ENCODE measurements at places on chromosomes 6 and 20. TPM values are rescaled to one million over a fixed set of nuclear protein-coding genes. Genes with fewer than 3 reads are reported as not detected.

The SS18L1 gene
- total RNA-seq: 9.4 TPM

The HRH3 gene
- not detected for total RNA-seq

The GPR6 gene
- total RNA-seq: not detected

The WASF1 gene
- 10.0 TPM for total RNA-seq

The FRMD1 gene
- 0.08 TPM for total RNA-seq

The TGM2 gene
- total RNA-seq: 343 TPM

The AFG1L gene
- 2.4 TPM for total RNA-seq

The ZNF334 gene
- not detected for total RNA-seq

The GABRR1 gene
- total RNA-seq: not detected

The TGM3 gene
- not detected for total RNA-seq

The SCUBE3 gene
- total RNA-seq: 0.05 TPM

The LY6G6C gene
- 0.23 TPM for total RNA-seq

The CEP162 gene
- total RNA-seq: 1.6 TPM

The MYCT1 gene
- not detected for total RNA-seq

The MYH7B gene
- not detected for total RNA-seq

The MEI4 gene
- total RNA-seq: not detected

The LPA gene
- total RNA-seq: 0.07 TPM

The PM20D2 gene
- total RNA-seq: 13.9 TPM

The SCGN gene
- total RNA-seq: 0.12 TPM

The GABRR2 gene
- total RNA-seq: not detected

The SGK2 gene
- total RNA-seq: 6.7 TPM

The PGC gene
- not detected for total RNA-seq

The R3HDML gene
- total RNA-seq: 0.15 TPM

The TNFRSF6B gene
- total RNA-seq: 0.93 TPM

The LY6G5C gene
- 1.1 TPM for total RNA-seq

The DEFB118 gene
- not detected for total RNA-seq

The HTR1E gene
- total RNA-seq: not detected

The GFOD1 gene
- 1.5 TPM for total RNA-seq

The PSORS1C2 gene
- total RNA-seq: not detected

Data from A549 treated with Mapracorat at 1 μM for 4 hours (cell line).